Activated T-helper 1 cell treated with anti-CD3 and anti-CD28 coated beads, Interleukin-2, amount 50 U/mL, for 16 hours (primary cell): ENCODE measurements at places on chromosomes 7 and 10.

DNA sequence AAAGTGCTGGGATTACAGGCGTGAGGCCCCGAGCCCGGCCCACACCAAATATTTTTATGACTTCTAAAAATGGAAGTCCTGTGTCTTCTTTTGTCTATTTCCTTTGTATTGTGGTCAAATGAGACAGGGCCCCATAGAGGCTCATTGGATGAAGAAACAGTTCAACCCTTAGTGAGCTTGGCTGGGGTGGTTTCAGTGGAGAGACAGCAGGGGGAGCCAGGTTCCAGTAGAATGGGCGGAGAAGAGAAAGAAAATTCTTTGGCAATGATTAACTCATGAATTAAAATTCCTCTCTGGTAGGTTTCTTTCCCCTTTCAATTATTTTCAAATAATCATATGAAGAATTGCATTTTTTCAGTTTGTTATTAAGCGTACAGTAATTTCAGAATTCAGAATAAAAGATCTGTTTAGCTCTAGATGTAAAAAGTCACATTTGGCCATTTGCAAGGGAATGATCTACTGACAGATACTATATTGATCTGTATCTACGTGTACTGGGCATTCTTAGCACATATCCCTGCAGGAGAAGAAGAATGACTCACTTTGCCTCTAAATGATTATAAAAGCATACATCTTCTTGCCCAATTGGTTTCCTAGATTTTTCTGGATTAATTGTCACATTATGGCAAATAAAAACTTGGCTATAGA, 43.2 kb downstream of the PNLIPRP3 start:
- no peak for DNase-seq

DNA sequence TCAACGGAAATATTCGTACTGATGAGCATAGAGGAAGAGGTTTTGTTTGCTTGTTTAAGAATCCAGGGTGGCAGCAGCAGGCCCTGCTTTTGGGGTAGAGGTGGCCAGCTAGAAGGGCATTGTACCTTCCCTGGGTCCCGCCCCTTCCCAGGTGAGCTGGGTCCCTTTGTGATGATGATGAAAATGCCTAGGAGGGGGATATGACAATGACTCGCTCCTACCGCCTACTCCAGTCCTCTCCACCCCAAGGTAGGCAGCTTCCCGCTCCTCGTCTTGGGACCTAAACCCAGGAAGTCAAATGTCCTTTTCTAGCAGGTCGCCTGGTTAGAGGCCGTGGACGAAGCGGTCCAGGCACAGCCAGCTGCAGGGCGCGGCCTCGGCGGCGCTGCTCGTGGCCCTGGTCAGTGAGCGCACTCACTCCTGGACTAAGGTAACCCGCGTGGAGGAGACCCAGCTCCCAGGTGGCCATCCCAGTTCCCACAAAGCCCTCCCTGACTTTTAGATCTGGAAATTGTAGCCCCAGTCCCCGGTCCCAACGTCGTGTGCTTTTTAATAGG, 141.4 kb downstream of the LSMEM1 start:
- no peak for DNase-seq

- peak; percentile 90 for DNase-seq
These were observed at the start of gene CHST12 for GRCh38 chr7:2403014-2403717. Gene CHST12 (plus strand): TSS chr7:2403611. CDS start chr7:2432640, 29,029 bp downstream.

DNA sequence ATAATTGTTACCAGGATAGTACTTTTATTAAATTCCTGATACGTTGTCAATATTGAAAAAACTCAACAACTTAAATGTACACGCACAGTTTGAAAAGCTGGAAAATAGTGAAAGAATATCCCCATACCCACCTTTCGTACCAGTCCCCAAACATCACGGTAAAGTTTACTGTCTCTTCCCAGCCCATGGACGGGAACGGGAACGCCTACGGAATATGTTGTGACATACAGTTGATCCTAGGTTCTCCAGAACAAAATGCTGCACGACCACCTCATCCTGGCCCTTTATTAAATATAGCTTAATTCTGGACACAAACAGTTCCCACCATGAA, 527 bp upstream of the BCAP29 start:
- DNase-seq = no peak

DNA sequence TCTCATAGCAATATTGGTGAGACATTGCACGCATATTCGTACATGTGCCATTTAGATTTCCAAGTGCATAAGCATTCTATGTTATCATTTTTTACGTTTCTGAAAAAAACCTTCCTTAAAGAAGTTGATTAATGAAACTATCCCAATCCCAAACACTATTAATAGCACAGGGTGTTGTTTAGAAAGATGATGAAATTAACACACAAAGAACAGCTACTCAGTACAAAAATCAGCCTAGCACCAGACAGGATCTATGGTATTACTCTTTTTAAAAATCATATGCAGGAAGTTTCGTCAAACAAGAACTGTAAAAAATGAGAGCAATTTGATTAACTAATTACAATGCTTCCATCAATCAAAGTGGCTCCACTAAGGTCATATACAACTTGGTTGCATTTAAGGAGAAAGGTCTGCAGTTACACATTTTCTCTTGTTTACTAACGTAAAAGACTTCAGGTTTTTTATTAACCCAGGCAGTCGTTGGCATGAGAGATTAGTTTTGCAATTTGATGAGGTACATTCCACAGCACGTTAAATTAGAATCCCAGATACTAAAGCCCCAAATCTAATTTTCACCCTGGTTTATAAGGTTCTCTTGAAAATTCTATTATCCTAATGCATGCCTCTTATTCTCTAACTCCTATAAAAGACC, 38.1 kb downstream of the SLC35B4 start:
- no peak for DNase-seq

DNA sequence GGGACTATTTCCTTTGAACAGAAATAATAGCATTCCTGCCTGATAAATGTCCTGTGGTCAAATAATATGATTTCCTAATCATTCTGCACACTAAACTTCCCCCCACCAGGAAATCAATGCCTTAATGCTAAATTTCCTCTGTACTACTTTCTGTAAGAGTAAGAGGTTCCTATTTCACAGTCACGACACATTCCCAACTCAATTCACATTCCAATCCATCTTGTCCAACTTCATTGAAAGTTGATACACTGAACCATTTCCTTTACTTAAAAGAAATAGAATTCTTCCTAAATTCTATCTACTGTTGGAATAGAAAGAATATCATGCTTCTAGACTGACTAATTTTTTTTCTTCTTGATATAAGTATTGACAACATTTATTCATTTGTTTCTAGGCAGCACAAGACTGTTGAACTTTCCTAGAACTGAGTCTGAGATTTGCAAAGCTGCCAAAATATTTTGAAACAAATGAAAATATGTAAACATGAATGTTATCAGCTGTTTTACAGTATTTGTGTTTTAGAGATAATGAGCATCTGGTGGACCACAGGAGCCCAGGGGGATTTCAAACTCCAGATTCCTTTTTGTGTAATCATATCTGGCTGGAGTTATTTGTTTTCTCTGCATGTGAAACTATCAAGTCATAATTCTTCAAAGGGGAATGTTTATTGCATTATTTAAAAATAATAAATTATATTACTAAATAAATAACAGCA, 121.5 kb downstream of the TPST1 start:
- no peak for DNase-seq

DNA sequence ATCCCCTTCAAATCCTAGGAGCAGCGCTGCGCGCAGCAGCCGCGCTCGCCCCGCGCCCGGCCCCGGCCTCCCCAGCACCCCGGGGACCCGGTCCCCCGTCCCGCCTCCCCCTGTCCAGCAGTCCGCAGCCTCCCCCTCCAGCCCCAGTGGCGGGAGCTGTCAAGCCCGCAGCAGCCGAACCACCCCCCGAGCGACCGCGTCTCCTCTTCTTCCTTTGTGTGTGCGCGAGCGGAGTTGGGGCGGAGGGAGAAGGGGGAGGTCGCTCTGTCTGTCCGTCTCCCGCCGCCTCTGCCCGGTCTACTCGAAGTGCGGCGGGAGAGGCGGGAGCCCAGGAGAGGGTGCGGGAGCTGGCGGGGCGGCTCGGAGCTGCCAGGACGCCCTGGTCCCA, 375 bp upstream of the CHN2 start:
- DNase-seq = no peak

GRCh38 chr7:22452142-22452959, 47.6 kb downstream of the STEAP1B start:
- DNase-seq = no peak

- DNase-seq = no peak
These were observed 25.1 kb downstream of the CASP7 start for GRCh38 chr10:113704637-113705343.

DNA sequence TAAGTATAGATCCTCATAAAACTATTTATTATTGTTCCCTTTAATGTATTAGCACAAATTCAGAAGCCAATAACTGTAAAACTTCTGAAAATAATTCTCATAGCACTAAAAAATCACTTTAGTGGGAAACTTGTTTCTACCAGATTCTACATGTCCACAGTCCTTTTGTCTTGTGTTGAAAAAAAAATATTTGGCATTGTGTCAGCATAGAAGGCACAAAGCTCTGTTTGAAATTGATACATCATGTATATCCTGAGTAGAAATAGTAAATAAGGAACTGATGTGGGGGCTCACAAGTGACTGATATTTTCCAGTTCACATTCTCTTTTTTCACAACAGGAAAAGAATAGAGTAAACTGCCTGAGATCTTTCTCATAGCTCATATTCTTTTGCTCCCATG, 134.6 kb downstream of the GRM3 start:
- no peak for DNase-seq

- DNase-seq = no peak
These were observed 47.0 kb downstream of the RASGEF1A start for GRCh38 chr10:43219848-43220247.

GRCh38 chr10:91416339-91416855, 6.3 kb downstream of the HECTD2 start:
- DNase-seq = no peak

GRCh38 chr7:106068986-106069385, 43.1 kb downstream of the SYPL1 start:
- DNase-seq = no peak

GRCh38 chr7:157576415-157576814, 239.6 kb downstream of the DNAJB6 start:
- peak; percentile 26 for DNase-seq

GRCh38 chr10:124308056-124308645, 110.6 kb downstream of the OAT start:
- no peak for DNase-seq

GRCh38 chr7:91514591-91514990, 250.4 kb downstream of the FZD1 start:
- DNase-seq = no peak

DNA sequence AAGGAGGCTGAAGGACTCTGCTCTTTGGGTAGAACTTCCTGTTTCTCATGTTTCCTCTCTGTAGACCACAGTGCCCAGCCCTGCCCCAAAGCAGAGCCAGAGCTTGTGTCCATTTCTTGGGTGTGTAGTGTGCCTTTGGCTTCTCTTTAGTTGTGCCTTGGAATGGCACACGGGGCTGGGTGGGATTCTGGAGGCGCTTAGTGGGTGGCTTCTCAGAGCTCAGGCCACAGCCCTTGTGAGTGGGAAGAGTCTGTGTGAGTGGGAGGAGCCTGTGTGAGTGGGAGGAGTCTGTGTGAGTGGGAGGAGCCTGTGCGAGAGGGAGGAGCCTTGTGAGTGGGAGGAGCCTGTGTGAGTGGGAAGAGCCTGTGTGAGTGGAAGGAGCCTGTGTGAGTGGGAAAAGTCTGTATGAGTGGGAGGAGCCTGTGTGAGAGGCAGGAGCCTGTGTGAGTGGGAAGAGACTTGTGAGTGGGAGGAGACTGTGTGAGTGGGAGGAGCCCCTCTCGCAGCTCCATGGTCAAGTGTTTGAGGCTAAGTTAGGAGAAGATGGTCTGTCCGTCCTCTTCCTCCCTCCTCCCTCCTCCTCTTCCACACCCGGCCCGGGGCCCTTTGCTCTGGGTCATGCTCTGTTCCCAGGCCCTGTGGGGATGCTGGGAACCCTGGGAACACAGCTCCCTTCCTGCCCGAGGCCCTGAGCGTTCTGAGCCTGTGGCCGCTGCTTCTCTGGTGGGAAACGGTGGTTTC, 153.0 kb downstream of the GRK5 start:
- DNase-seq = no peak

DNA sequence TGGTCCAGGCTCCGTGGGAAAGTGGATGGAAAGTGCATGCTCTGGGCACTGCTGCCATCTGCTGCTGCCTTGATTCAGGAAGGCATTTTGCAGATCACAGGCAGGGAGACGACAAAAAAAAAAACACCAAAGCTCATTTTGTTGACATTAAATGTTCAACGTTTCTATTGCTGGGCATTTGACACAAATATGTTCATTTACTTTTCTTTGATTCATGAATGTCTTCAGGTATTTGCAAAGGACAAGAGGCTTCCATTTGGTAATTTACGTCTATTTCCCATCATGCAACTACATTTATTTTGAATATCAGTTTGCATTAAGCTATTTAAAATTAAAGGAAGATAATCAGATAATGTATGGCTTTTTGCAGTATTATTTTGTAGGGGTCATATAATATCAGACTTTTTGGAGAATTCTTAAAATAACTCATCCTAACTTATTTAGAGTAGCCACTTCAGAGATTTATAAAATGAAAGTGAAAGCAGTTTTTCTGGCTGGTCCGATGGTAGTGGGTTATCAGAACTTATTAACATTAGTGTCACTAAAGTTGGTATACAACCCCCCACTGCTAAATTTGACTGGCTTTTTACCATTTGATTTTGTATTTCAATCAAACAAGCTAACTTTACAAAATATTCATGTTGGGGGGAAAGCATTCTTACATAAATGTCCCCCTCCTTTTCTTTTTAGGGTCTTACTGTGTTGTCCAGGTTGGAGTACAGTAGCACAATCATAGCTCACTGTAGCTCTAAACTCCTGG, 65.3 kb downstream of the PDIA4 start:
- DNase-seq = peak; percentile 44

DNA sequence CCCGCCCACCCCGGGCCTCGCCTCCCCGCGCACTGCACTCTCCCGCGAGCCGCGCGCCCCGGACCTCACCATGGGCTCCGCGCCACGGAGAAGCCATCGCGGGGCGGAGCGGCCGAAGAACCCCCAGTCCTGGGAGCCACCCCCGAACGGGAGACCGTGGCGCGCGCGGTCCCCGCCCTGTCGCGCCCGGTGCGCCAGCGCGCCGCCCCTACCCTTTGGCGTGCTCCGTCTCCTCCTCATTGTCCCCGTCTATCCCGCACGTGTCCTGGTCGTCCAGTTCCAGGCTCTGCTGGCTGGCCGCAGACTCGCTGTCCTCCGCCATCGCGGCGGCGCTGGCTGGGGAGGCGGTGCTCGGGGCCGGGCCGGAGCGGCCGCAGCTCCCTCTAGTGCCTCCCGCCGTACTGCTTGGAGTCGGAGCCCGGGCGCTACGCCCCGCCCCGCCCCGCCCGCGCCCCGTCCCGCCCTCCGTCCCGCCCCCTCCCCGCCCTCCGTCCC, at the start of gene NMT2:
TSS of gene NMT2 (minus strand) at position 403 of the 495 bp plus-strand sequence. CDS start at position 322, 81 bp downstream.
- DNase-seq = no peak

- DNase-seq = no peak
These were observed 35.4 kb upstream of the KNDC1 start for GRCh38 chr10:133124357-133125211.
